ENCODE measurements at places on chromosomes 1 and 21.

- DNase-seq = no peak
Observed at GRCh38 chr1:16442265-16442664, 1.7 kb downstream of the NECAP2 start.

- no peak for DNase-seq
Observed at GRCh38 chr1:92551916-92552315, 65.2 kb upstream of the GFI1 start.

- no peak for DNase-seq
Observed at GRCh38 chr1:175435392-175435791, 242.8 kb upstream of the KIAA0040 start.

DNA sequence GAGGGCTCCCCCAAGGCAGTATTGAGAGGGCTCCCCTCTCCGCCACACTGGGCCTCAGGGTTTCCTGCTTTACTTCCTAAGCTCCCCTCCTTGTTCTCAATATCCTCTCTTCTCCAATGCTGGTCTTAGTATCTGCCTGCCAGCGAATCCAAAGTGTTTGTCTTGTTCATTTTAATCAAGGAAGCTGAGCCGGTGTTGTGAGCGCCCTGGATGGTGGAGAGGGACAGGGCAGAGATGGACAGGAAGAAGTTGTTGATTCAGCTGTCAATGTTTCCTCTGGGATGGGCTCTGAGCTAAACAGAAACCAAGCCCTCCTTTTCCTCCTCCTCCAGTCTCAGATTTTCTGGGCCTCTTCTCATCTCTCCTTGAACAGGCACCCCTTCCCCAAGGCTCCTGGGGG, 5.4 kb downstream of the OLFML3 start:
- DNase-seq = no peak

GRCh38 chr1:41476807-41477361, 7.6 kb downstream of the EDN2 start:
- DNase-seq = no peak

- DNase-seq = no peak
Observed at GRCh38 chr1:50833216-50833615, 126.9 kb downstream of the FAF1 start.

- no peak for DNase-seq
Observed at GRCh38 chr1:41110286-41110685, 88.8 kb upstream of the SLFNL1 start.

DNA sequence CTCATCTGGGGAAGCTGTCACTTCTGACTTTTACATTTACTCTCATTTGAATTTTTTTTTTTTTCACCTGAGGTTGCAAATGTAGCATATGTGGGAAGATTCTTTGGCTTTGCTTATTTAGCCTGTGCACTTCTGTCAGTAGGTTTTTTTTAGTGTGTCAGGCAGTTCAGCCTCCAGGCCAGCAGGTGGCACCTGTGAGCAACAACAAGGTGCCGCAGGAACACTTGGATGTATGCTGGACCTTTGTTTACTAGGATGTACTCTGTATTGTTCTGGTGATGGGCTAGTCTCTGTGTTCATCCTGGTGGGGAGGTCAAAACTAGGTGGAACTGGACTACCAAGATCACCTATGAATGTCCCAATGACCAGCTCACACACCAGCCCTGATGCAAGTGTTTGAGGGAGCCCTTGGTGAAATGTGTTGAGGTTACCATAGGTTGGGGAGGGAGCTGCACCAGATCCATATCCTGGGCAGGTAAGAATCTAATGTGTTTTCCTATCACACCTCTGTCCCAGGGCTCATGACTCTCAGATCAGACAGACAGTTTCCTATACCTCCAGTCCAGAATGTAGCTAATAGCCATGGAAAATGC, 618.2 kb downstream of the BRINP3 start:
- no peak for DNase-seq

DNA sequence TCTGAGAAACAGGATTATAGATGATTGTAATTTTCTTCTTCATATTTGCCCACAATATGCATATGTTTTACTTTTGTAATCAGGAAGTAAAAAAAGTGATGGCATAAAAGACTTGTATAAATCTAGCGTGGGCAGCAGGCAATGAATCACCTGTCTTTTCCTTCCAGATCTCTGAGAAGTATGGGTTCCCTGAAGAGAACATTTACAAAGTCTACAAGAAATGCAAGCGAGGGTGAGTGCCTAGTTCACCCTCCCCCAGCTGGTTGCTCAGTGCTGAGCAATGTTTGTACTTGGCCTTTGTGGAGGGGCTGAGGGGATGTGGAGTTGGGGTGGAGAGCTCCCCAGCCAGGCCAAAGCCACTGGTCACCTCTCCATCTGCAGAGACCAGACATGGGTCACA, 30.7 kb downstream of the GRHL3 start:
- no peak for DNase-seq

DNA sequence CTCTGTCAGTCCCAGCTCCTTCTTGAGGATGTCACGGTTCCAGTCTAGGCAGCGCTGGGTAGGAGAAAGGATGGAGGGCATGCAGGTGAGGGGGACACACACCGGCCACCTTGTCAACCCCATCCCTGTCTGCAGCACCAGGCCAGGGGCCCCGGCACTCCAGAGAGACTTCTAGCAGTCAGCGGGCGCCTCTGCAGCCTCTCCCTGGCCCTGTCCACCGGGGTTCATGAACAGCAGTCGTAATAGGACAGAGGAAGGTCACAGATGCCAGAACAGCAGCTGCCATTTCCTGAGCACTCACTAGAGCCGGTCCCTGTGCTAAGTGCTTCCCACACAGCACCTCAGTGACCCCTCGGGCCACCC, 16.3 kb upstream of the SDHB start:
- no peak for DNase-seq

- no peak for DNase-seq
Observed at GRCh38 chr1:225737161-225737560, 40.5 kb upstream of the SRP9 start.

GRCh38 chr1:222709700-222710153, 2.6 kb downstream of the AIDA start:
- no peak for DNase-seq

GRCh38 chr1:200866521-200866920, 6.3 kb upstream of the GPR25 start:
- no peak for DNase-seq

DNA sequence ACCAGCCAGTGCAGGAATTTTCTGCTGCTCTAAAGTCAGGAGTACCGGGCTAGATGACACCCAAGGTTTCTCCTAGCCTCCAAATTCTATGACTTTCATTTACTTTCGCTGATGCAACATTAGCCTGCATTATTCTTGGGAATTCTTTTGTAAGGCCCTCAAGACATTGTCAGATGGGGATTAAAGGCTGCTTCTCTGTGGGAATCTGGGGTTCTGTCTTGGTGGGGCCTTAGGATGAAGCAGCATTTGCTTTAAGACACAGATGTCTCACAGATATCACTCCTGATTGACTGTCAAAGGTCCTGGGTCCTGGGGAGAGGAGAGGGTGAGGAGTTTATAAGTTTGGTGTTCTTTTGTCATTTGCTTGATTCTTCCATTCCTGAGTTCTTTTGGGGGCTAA, 11.6 kb downstream of the PKP1 start:
- DNase-seq = no peak

DNA sequence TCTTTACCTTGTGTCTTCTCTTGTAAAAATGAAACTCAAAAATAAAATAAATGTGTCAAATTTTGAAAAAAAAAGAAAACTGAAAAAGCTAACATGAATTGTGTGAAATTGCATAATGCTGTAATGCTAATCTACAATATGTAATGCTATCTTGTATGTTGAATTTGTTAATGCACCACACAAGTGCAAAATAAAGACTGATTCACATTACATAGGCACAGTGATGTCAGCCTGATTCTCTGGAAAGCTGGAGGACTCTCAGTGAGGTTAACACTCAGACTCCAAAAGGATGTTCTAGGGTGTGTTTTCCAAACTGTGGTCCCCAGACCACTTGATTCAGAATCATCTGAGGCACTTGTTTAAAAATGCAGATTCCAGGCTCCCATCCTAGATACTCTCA, 25.6 kb downstream of the SYT11 start:
- DNase-seq = no peak

DNA sequence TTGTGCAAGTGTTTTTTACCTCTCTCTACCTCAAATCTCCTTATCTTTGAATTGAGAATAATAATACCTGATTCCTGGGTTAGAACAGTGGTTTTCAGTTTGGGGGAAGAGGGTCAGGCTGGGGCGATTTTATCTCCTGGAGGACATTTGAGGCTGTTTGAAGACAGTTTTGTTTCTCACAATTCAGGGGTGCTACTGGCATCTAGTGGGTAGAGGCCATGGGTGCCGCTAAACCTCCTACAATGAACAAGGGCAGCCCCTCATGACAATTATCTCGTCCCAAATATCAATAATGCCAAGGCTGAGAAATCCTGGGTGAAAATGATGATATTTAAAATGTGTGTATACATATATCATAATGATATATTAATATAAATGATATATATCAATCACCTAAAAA, 139.1 kb upstream of the USH2A start:
- no peak for DNase-seq

DNA sequence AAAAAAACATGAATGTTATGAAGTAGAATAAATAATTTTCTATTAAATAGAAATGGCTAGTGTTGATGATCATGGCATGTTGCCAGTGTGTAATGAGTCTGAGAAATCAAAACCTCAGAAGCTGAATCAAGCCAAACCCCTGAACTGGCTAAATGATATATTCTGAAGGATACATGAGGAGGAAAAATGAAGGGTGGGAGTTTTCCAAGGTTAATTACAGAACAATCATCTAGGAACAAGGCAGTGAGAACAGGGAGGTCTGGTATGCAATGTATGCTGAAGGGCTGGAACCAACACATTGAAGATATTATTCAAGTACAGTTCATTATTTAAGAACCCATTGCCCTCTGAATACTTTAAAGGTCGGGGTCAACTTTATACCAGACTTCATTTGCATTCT, 309.1 kb upstream of the NRIP1 start:
- DNase-seq = no peak

DNA sequence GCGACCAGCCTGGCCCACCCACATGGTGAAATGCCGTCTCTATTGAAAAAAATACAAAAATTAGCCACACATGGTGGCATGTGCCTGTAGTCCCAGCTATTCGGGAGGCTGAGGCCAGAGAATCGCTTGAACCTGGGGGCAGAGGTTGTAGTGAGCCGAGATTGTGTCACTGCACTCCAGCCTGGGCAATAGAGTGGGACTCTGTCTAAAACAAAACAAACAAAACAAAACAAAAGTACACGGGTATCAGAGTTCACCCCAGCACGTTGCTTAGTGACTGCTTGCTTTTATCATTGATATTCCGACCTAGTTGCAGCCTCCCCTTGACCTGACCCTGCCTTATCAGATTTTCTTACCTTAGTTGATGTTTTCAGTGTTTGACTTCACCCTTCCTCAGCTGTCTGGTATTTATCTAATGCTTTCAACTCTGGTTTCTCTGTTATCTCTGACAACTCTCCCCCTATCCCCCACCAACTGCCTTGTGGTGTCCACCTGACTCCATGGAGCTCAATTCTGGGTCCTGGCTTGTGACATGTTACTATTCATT, 5.1 kb downstream of the TLCD4 start:
- no peak for DNase-seq

DNA sequence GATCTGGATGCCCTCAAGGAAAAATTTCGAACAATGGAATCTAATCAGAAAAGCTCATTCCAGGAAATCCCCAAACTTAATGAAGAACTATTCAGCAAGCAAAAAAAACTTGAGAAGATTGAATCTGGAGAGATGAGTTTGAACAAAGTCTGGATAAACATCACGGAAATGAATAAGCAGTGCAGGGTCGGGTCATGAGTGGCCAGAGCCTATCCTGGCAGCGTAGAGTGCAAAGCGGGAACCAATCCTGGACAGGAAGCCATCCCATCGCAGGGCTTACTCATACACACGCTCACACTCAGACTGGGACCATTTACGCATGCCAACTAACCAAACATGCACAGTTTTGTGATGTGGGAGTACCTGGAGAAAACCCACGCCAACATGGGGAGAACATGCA, 43.1 kb downstream of the ZMYM1 start:
- no peak for DNase-seq

DNA sequence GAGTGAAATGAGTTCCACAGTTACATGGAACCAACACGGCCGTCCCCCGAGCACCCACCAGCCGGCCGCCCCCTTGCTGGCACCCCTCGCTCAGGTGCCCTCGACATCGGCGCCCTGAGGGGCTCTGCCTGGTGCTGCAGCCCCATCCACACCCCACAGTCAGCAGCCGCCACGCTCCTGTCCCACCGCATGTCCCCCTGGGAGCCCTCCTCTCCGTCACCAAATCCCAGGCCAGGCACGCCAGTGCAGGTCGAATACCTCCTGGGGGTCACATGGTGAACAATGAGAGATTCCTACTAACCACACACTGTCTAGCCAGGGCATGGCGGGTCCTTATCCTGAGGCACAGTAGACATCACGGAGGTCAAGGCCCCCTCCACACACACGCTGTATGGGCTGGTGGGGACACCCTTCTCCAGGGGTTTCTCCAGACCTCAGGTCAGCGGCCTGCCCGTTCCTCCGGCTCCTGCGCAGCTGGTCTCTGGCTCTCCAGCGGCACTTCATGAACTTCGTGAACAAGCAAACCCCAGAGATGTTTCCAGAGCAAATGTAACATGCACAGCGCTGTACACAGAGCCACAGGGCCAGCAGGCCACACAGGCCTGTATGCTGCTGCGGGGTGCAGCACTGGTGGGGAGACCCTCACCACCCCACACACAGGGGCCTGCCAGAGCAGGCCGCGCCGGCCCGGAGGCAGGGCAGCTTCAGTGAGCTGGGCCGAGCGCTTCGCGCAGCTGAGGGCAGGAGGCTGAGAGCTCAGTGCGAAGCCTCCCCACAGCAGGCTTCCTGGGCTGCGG, 21.8 kb downstream of the POFUT2 start:
- no peak for DNase-seq

GRCh38 chr1:8787218-8787617, 30.2 kb downstream of the RERE start:
- no peak for DNase-seq

DNA sequence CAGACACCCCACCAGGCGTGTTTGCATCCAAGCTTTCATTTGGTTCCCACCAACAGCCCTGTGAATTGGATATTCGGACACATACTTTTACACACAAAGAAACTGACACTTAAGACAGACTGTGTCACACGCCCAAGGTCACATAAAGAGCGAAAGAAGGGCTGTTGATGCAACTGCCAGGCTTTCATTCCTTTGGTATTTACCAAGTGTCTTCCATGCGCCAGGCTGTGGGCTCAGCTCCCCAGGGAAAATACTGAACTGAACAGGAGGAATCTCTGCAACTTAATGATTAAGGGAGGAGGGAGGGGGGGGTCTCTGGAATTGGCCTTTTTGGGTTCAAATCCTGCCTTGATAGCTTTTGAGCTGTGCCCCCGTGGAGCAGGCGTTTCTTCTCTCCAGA, 122.8 kb downstream of the ACTL8 start:
- no peak for DNase-seq

GRCh38 chr1:82565546-82565945, 764.8 kb downstream of the ADGRL2 start:
- DNase-seq = no peak

GRCh38 chr1:14817223-14818170, 219.0 kb downstream of the KAZN start:
- no peak for DNase-seq

- DNase-seq = no peak
Observed at GRCh38 chr1:7555391-7556185, 215.5 kb upstream of the VAMP3 start.

GRCh38 chr1:38516560-38516959, 343.0 kb downstream of the RRAGC start:
- no peak for DNase-seq

- DNase-seq = no peak
Observed at GRCh38 chr1:177973585-177973984, 3.7 kb upstream of the SEC16B start.

All from neural crest cell (in vitro differentiated cells).